Tibial nerve (tissue), 4 donors: ENCODE measurements at places on chromosomes 6 and 20.

DNA sequence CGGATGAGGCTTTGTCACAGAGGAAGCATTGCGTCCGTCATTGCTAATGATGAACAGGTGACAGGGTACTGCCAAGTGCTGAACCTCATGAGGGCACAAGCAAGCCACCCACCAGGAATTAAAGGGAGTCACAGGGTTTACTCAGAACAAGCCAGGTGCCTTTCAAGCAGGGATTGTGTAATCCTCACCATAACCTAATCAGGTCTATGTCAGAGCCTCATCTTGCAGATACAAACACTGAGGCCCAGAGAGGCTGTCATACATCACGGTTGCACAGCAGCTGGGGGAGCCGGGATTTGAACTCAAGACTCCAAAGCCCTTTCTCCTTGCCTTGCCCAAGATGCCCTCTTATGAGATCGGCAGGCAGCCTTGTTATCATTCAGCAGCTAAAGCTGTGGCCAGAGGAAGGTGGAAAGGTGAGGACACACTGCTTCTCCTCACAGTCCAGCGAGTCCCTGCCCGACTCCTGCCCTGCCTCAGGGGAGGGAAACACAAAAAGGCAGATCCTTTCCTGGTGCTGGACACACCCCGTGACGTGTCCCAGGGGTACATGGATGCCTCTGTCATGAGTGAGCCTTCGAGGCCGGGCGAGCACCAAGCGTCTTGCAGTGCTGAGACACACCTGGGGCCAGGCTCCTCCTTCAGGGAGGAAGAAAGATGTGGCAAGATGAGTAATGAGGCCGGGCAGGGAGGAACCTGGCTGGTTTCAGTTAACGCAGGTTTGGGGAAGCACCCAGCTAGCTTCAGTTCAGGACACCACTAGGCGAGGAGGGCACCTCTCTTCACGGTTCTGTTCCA lies 214.9 kb downstream of the LY86 start:
- H3K36me3 ChIP-seq, result no peaks in the 10 kb centered on the region
- no peak overlapping the region for H3K4me3 ChIP-seq
- peaks cover 10% of the 10 kb centered on the region for H3K4me1 ChIP-seq
- DNase-seq, result no peak
- H3K27ac ChIP-seq, result no peak overlapping the region
- H3K27me3 ChIP-seq, result no peaks in the 10 kb centered on the region

GRCh38 chr6:74638412-74638811 lies 567.4 kb downstream of the COL12A1 start:
- no peak overlapping the region for H3K4me3 ChIP-seq
- no peaks in the 10 kb centered on the region for H3K36me3 ChIP-seq
- no peak for DNase-seq
- H3K27me3 ChIP-seq, result no peaks in the 10 kb centered on the region

DNA sequence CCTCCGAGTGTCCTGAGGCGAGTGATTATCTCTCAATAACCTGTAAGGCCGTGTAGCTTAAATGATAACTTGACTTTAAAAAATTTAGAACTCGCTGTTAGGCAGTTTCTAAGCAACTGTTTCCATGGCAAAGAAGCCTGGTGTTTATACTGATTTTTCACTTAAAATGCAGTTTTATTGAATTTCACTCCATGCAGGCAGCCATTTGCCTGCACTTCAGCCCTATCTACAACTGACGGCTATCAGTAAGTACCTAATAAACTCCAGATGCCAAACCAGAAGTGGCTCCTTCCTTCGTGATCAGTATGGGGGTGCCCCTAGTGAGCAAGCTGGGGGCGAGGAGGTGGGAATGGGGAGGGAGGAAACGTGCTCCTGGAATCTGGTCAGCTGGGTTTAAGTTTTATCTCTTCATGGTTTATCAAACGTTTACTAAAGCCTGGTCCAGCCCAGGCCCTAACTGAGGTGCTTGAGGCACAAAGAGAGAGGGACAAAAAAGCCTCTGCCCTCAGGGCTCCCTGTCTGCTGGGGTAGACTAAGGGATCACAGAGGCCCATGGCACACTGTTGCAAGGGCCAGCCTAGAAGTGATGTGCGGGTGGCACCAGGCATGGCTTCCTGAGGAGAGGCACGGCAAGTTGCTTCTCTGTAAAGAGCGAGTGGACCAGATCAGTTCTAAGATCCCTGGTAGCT lies 45.5 kb downstream of the TTI1 start:
- no peak for DNase-seq
- H3K27me3 ChIP-seq, result no peaks in the 10 kb centered on the region
- no peak overlapping the region for H3K27ac ChIP-seq
- no peak overlapping the region for H3K4me3 ChIP-seq
- peaks cover 51% of the 10 kb centered on the region for H3K4me1 ChIP-seq

- no peaks in the 10 kb centered on the region for H3K27me3 ChIP-seq
- no peak for DNase-seq
- H3K36me3 ChIP-seq, result no peaks in the 10 kb centered on the region
- H3K4me1 ChIP-seq, result no peaks in the 10 kb centered on the region
Measured at GRCh38 chr6:3398755-3399696, 57.8 kb downstream of the SLC22A23 start.

GRCh38 chr6:89028774-89029173 lies 51.8 kb upstream of the PNRC1 start:
- H3K4me3 ChIP-seq, result no peak overlapping the region
- no peaks in the 10 kb centered on the region for H3K36me3 ChIP-seq
- H3K4me1 ChIP-seq, result no peaks in the 10 kb centered on the region
- DNase-seq, result no peak
- no peak overlapping the region for H3K27ac ChIP-seq

- no peak overlapping the region for H3K4me3 ChIP-seq
- H3K27me3 ChIP-seq, result no peaks in the 10 kb centered on the region
- DNase-seq, result no peak
- no peak overlapping the region for H3K27ac ChIP-seq
- peaks cover 55% of the 10 kb centered on the region for H3K36me3 ChIP-seq
Measured at GRCh38 chr6:158575550-158575949, 15.7 kb downstream of the TMEM181 start.

- no peak overlapping the region for H3K27ac ChIP-seq
- no peak for DNase-seq
- H3K4me1 ChIP-seq, result no peaks in the 10 kb centered on the region
- H3K36me3 ChIP-seq, result no peaks in the 10 kb centered on the region
- no peak overlapping the region for H3K4me3 ChIP-seq
- H3K27me3 ChIP-seq, result no peaks in the 10 kb centered on the region
Measured at GRCh38 chr6:152836523-152836922, 85.9 kb downstream of the VIP start.
